ENCODE measurements at places on chromosomes 13 and 19.

- DNase-seq: no peak
Measured at GRCh38 chr19:46442808-46443450, 14.2 kb upstream of the PNMA8C start.

GRCh38 chr19:49637821-49638738 lies 1.9 kb downstream of the RRAS start:
- no peak for DNase-seq

DNA sequence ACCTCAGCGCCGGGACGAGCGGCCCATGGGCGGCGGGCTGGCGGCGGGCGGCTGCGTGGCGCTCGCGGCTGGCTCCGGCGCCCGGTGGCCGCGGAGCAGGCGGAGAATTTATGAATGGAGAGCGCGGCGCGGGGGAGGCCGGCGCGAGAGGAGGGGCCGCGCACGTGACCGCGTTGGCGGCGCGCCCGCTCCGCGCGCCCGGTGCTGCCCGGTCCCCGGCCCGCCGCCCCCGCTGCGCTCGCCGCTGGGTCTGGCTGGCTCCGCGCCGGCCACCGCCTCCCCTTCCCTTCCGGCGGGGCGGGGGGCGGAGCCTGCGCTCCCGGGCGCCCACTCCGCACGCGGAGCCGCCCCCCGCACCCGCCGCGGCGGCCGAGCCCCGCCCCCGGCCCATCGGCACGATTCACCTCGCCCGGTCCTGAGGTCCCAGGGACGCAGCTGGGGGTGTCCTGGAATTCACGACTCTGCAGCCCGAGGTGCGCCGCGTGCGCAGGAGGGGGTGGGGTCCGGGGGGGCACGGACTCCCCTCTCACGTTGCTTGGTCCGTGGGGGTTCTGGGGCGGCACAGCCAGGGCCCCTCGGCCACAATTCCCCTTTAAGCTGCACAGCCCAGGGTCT lies at the start of gene CBARP:
CBARP (minus strand) TSS at position 252 of the 615 bp plus-strand sequence. CDS start 1,905 bp downstream, outside the sequence.
- no peak for DNase-seq

GRCh38 chr19:18756896-18757295 lies 34.2 kb downstream of the COMP start:
- DNase-seq: no peak

DNA sequence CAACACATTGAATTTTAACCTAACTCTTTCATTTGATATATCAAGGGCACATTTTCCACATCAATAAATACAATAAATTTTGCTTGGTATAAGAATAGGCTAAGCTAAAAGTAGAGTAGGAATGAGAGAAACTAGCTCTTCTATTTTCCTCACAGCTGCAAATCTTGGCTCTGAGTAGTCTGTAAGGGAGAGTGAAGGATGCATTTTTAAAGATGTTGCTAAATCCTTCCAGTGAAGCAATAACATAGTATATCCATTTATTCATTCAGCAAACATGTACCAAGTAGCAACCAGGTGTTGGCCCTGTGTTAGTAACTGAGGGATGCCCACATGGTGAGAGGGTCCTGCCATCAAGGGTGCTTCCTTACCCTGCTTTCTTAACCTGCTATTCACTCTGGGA lies 799.9 kb downstream of the PCDH9 start:
- no peak for DNase-seq

GRCh38 chr19:43564800-43565199 lies 10.5 kb downstream of the XRCC1 start:
- DNase-seq: no peak

DNA sequence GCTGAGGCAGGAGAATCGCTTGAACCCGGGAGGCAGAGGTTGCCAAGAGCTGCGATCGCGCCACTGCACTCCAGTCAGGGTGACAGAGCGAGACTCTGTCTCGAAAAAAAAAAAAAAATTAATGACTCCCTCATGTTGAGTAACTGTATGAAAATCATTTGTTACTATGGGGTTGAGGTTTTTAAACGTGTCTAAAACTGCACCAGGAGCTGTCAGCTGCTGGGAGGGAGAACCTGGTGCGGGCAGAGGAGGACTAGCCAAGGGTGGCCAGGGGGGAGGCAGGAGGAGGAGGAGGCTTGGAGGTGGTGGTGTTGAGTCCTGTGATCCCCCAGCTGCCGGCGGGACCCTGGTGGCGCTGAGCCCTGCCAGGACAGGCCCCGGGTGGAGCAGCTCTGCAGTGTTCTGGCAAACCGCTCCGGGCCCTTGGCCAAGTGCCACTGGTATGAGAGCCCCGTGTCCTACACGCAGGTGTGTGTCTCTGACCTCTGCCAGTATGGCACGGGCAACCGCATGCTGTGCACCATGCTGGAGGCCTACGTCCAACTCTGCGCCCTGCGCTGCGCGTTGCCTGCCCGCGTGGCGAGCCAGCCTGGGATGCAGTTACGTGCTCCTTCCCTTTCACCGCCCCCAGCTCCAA lies 17.1 kb upstream of the FXYD3 start:
- no peak for DNase-seq

DNA sequence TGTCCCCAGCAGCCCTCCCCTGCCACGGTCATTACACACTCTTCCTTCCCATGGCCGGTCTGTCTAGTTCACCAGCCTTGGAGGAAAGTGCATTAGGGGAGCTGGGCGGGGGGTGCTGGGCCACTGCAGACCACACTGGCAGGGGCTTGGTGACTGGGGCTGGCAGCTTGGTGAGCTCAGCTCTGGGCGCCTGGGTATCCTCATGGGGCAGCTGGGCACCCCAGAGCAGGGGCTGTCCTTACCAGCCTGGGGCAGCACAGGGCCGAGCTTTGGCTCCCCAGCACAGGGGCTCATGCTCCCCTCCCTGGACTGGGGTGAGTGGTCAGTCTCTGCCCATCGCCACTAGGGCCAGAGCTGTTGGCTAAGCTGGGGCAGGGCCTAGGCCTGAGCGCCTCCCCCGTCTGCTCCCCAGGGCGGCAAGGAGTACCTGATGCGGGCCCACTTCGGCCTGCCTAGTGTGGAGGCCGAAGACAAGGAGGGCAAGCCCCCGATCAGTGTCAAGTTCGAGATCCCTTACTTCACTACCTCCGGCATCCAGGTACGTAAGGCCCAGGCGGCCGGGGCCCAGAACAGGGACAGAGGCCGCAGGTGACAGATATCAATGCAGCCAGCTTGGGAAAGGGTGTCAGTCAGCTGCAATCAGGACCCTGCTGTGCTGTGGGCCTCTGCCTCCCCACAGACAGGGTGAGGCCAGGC lies 35.5 kb downstream of the AP1M1 start:
- DNase-seq: no peak

- DNase-seq: no peak
Measured at GRCh38 chr13:31923134-31923763, 108.3 kb upstream of the FRY start.

DNA sequence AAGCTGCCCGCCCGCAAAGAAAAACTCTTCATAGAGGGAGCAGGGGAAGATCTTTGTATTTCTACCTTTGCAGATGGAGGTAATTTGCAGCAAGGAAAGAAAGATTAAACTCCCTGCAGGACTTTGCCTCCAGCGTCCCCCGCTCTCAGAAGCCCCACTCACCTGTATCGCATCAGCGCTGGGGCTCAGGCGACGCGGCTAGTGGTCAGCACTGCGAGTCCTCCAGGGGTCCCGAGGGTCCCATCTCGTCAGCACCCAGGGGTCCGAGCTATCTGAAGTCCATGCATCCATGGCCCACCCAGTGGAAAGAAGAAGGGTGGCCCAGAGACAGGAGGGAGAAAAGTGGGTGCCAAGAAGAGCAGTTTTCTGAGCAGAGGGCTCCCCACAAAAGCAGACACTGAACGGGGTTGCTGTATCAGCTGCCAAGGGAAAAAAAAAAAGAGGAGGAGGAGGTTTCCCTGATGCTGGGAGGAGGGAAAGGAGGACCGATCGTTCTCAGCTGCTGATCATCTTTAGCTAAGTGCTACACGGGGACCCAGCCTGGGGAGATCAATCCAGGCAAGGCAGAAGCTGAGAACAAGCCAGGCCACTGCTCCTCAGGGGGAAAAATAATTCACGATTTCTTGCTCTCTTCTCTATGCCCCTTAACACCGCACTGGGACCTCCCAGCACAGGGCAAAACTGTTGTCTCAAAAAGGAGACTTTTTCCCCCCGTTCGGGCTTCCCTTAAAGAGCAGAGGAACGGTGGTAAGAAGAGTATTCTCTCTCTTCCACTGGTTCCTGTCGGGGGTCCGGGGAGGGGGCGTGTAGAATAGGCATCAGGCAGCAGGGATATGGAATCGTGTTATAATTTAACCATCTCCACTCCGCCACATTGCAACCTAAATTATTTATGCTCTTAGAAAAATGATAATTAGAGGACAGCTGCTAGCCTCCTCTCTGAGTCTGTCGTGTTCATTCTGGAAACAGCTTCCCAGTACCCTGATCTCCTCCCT lies 117.7 kb upstream of the CACNA1A start:
- DNase-seq: no peak

- DNase-seq: no peak
Measured at GRCh38 chr13:33251131-33251661, 34.4 kb downstream of the STARD13 start.

GRCh38 chr13:112079696-112080095 lies 12.7 kb downstream of the SOX1 start:
- DNase-seq: no peak

DNA sequence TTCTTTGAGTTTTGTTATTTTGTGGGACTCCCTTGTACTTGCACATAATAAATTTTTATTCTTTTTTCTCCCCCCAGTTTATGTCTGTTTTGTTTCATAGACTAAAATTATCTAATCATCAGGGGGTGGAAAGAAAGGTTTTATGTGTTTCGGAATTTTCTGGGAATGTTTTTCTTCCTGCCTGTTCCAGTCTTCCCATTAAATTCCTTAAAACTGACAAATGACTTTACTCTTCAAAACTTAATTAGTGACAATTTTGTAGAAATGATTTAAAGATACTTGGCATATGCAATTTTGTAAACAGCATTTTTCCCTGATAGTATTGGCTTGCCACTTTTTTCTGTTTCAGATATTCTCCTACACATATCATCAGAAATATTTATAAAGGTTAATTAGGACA lies 1813.4 kb downstream of the PCDH9 start:
- DNase-seq: no peak

DNA sequence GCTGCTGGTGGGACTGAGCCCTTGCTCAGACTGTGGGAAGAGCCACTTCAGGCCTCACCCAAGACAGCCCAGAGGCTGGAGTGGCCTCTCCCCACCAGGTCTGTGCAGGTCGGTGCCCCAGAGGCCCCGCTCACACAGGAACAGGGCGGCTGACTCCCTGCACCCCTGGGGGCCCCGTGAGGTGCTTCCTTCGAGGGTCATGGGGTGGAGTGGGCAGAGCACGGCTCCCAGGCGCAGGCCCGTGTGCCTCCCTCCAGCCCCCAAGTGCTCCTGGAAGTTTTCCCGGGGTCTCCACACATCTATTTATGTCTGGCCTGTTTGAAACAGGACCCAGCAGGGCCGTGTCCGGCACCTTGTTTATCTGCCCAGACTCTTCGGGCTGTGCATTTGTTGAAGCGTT lies 9.5 kb upstream of the TMEM255B start:
- DNase-seq: no peak

GRCh38 chr19:14333101-14333871 lies 48.0 kb upstream of the ADGRE5 start:
- DNase-seq: no peak

GRCh38 chr19:48714759-48715675 lies 4.5 kb downstream of the MAMSTR start:
- no peak for DNase-seq

DNA sequence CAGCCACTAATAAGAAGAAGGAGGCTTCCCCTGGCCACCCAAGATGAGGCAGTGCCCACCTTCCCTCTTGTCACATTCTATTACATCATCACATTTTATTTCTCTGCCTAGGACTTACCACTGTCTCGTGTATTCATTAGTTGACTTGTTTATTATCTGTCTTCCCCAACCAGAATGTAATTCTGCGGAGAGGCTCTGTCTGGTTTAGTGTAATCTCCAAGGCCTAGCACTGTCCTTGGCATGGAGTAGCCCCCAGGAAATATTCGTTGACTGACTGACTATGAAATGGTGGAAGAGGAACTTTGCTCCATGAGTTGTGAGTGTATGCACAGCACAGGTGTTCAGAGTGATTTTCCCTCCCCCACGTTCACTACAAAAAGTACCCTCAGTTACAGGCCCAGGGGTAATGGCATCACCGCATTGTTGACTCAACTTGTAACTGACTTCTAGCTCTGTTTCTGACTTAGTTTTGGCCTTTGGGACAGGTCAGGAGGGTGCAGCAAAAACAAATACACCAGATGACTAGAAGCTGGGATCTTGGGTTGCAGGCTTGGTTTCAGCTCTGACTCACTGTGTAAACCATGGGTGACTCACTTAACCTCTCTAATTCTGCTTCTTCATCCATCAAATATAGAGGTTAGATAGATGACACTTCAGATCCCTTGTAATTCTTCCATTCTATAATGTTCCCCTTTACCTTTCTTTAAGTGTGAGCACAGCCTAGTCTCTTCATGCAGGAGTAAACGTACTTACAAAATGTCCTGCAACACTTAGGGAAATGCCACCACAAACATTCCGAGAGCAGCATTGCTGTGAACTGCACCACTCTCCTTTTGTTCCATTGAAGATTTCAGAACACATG lies 229.7 kb downstream of the KCNRG start:
- peak; percentile 72 for DNase-seq

GRCh38 chr19:28715157-28715556 lies 497.8 kb downstream of the UQCRFS1 start:
- no peak for DNase-seq

- peak; percentile 8 for DNase-seq
Measured at GRCh38 chr13:26557393-26558073, at the start of gene WASF3. TSS of gene WASF3 (plus strand) at chr13:26557683. CDS start at chr13:26642271, 84,588 bp downstream.

DNA sequence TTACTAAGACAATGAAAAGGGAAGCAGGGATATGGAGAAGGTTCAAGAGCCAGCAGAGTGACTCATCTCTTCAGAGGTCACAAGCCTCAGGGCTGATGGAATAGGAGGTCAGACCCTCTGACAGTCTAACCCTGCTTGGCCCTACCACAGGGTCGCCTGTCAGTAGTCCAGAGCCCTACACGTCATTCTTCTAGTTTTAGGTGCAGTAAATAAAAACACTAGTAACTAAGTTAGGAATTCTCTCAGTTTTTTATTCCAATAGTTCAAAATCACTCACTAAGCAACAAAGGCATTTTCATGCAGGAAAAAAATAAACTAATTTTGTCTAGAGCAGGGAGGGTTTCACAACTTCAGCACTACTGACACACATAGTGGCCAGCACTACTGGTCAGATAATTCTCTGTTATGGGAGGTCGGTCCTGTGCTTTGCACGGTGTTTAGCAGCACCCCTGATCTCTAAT lies 27.2 kb downstream of the FOXO1 start:
- DNase-seq: no peak

- DNase-seq: no peak
Measured at GRCh38 chr19:56086671-56087430, 34.2 kb downstream of the ZNF787 start.

- DNase-seq: no peak
Measured at GRCh38 chr13:42039457-42039945, 8.9 kb upstream of the DGKH start.

- DNase-seq: no peak
Measured at GRCh38 chr19:28500982-28501630, 711.8 kb downstream of the UQCRFS1 start.

GRCh38 chr19:27870293-27870692 lies 1342.7 kb downstream of the UQCRFS1 start:
- DNase-seq: no peak

GRCh38 chr19:39759457-39760184 lies 19.0 kb upstream of the LEUTX start:
- no peak for DNase-seq
